Mammary microvascular endothelial cell (primary cell): ENCODE measurements at places on chromosomes 7 and 10. TPM values are rescaled to one million over a fixed set of nuclear protein-coding genes. Genes with fewer than 3 reads are reported as not detected.

The ZPBP gene
- not detected in 2 replicates for total RNA-seq

The LRRN3 gene
- 0.05 TPM in 1 of 2 replicates, not detected in the other for total RNA-seq

The CYP2E1 gene
- under 0.01 and 0.10 TPM in 2 replicates for total RNA-seq

The FFAR4 gene
- not detected in 2 replicates for total RNA-seq

The ADAM12 gene
- total RNA-seq = 0.07 and 0.20 TPM in 2 replicates

The PRPS1L1 gene
- total RNA-seq = not detected in 2 replicates

The NPY4R2 gene
- not detected in 2 replicates for total RNA-seq

The AFAP1L2 gene
- total RNA-seq = 0.25 TPM in 1 of 2 replicates, not detected in the other

The PRLHR gene
- not detected in 2 replicates for total RNA-seq

The POLD2 gene
- total RNA-seq = 117 TPM in 2 replicates

The FOXI2 gene
- total RNA-seq = not detected in 2 replicates

The AMPH gene
- 0.07 TPM in 1 of 2 replicates, not detected in the other for total RNA-seq

The CDNF gene
- total RNA-seq = 0.44 and 1.1 TPM in 2 replicates

The RTKN2 gene
- 0.27 and 0.44 TPM in 2 replicates for total RNA-seq

The C7orf33 gene
- not detected in 2 replicates for total RNA-seq

The MACROH2A2 gene
- total RNA-seq = 0.59 and 1.1 TPM in 2 replicates

The RADIL gene
- total RNA-seq = 0.47 and 0.69 TPM in 2 replicates

The EBLN1 gene
- not detected in 2 replicates for total RNA-seq
